ENCODE measurements at places on chromosomes 2 and 18. TPM values are rescaled to one million over a fixed set of nuclear protein-coding genes. Genes with fewer than 3 reads are reported as not detected.

Gene IL1RL1
- total RNA-seq = 1.1 TPM

Gene CYP1B1
- total RNA-seq = 11.1 TPM

Gene GKN1
- total RNA-seq = 0.72 TPM

Gene AOX1
- 2.9 TPM for total RNA-seq

Gene GALNT3
- total RNA-seq = not detected

Gene PELI1
- total RNA-seq = 1.6 TPM

Gene OR6B3
- total RNA-seq = not detected

Gene TEX44
- not detected for total RNA-seq

Gene DES
- 0.08 TPM for total RNA-seq

Gene CTLA4
- not detected for total RNA-seq

Gene NPAS2
- total RNA-seq = 103 TPM

Gene TRIM54
- total RNA-seq = 0.44 TPM

Gene DPP10
- total RNA-seq = not detected

Gene SMCHD1
- 19.8 TPM for total RNA-seq

Gene NT5C1B
- total RNA-seq = not detected

Gene ALPP
- 0.37 TPM for total RNA-seq

Gene M1AP
- not detected for total RNA-seq

Gene OSR1
- total RNA-seq = 9.0 TPM

Gene PRKAG3
- not detected for total RNA-seq

Gene DYNC2LI1
- total RNA-seq = 14.2 TPM

Gene GALNT14
- total RNA-seq = 46.1 TPM

Gene HOXD3
- 0.15 TPM for total RNA-seq

Gene CIB4
- total RNA-seq = 0.16 TPM

Gene PSTPIP2
- 0.28 TPM for total RNA-seq

Gene CFC1
- total RNA-seq = not detected

Gene CCDC85A
- 0.11 TPM for total RNA-seq

Gene NGEF
- 16.8 TPM for total RNA-seq

Gene FSHR
- not detected for total RNA-seq

Gene B3GNT7
- total RNA-seq = 2.3 TPM

Gene FBXO15
- 1.6 TPM for total RNA-seq

Gene CNRIP1
- 2.9 TPM for total RNA-seq

Gene GAREM2
- total RNA-seq = 6.3 TPM

Gene CIAO1
- 71.0 TPM for total RNA-seq

Gene TRIM43B
- not detected for total RNA-seq

Gene EGR4
- 0.27 TPM for total RNA-seq

Gene HOXD12
- not detected for total RNA-seq

Gene SLC23A3
- total RNA-seq = 0.62 TPM

Gene COL6A3
- 0.09 TPM for total RNA-seq

Gene SLC19A3
- 3.4 TPM for total RNA-seq

Gene PRKCE
- 13.1 TPM for total RNA-seq

Gene ANAPC1
- 38.5 TPM for total RNA-seq

Gene MAP3K19
- total RNA-seq = not detected

Gene DSEL
- total RNA-seq = 0.40 TPM

Gene PRADC1
- 17.6 TPM for total RNA-seq

Gene SAG
- not detected for total RNA-seq

Gene INHBB
- total RNA-seq = 14.2 TPM

Gene MYO3B
- total RNA-seq = not detected

Gene CKAP2L
- total RNA-seq = 11.8 TPM

Gene CENPA
- 54.6 TPM for total RNA-seq

Gene NEU2
- not detected for total RNA-seq

Gene RANBP2
- total RNA-seq = 24.9 TPM

Gene IL36G
- not detected for total RNA-seq

Gene CCBE1
- total RNA-seq = 5.8 TPM

Gene GLI2
- total RNA-seq = 30.4 TPM

Gene RIT2
- total RNA-seq = not detected

Data from A549 treated with DMSO at 1 μM for 4 hours (cell line).